Nucleus accumbens (tissue), 56 donors: ENCODE measurements at places on chromosomes 4 and X.

- DNase-seq: no peak
Measured at GRCh38 chr4:57065730-57066482, 44.3 kb downstream of the IGFBP7 start.

GRCh38 chr4:127737295-127737694, 7.1 kb downstream of the SLC25A31 start:
- DNase-seq: no peak

DNA sequence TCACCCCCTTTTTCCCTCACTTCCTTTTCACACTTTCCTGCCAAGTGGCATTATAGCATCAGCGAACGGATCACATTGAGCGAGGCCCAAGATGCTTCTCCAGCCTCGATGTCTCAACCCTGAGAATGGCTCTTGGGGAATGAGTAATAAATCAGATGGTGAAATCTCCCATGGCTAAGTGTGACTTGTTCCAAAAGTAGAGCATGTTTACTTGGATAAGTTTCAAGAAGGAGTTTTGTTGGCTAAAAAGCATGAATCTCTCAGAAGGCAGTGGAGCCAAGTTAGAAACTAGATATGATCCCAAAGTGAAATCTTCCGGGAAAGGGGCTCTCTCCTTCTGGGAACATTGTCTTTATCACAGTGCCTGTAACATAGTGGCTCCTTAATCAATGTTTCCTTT, 316.3 kb downstream of the CAMK2D start:
- DNase-seq: no peak

GRCh38 chr4:125520258-125520990, 205.7 kb downstream of the FAT4 start:
- DNase-seq: no peak

DNA sequence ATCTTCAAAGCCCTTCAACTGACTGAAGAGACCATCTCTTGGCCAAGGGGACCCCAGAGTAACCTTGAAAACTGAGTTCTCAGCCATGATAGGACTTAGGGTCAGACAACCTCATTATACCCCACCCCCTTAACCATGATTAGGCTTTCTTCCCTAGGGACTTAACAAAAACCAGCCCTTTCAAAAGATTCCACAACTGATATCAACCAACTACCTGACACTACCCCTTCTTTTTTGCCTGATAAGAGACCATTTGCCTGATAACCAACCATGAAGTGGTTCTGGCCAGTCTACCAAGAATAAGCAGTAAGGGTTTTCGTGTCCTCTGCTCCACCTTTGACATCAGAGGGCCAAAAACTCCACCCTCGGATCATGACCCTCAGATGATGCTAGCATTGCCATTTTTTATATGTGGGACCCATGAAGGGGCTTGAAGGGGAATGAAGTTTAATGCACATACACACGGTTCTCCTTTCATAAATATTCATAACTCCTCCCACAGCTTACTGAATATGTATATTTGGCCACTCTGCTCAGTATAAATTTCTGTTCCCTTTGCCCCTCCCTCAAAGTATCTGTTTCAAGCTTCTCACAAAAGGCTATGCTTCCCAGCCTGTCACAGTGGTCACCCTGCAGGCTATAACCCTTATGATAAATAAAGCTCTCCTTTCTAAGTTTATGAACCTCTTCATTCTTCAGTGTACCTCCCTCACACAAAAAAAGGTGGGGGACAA, 12.3 kb downstream of the TBCK start:
- no peak for DNase-seq

GRCh38 chrX:15245896-15246295, 24.0 kb downstream of the ASB9 start:
- no peak for DNase-seq

GRCh38 chr4:79247695-79248394, 78.0 kb downstream of the NAA11 start:
- no peak for DNase-seq

- DNase-seq: no peak
Measured at GRCh38 chr4:60173103-60173502, 1027.0 kb upstream of the ADGRL3 start.

- DNase-seq: no peak
Measured at GRCh38 chr4:8592366-8593263, at the start of gene CPZ. Gene CPZ, plus strand, starts transcription at chr4:8592765. Its CDS starts 69 bp downstream, at chr4:8592834.

DNA sequence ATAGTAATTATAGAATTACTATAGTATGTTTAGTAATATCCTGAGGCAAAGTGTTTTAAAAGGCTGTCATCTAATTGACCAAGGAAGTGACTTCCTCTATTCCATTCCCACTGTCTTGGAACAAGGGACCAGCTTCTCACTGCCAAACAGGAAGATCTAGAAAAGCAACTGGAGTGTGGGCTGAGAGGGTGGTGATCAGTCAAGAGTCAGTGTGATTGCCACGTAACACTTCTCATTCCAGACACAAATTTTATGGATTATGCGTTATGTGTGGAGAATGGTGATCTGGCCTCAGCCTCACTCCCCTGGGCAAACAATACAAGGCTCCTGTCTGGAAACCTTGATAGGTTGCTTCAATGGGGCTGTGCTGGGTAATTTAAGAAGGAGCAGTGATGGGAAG, 60.0 kb downstream of the RRAGB start:
- no peak for DNase-seq
